ENCODE measurements at places on chromosomes 16 and 17.
A peak's percentile ranks its signal among the peaks of the same experiment; 100 is the strongest.

GRCh38 chr16:83137894-83138293 is 511.1 kb downstream of the CDH13 start:
- no peak for DNase-seq

DNA sequence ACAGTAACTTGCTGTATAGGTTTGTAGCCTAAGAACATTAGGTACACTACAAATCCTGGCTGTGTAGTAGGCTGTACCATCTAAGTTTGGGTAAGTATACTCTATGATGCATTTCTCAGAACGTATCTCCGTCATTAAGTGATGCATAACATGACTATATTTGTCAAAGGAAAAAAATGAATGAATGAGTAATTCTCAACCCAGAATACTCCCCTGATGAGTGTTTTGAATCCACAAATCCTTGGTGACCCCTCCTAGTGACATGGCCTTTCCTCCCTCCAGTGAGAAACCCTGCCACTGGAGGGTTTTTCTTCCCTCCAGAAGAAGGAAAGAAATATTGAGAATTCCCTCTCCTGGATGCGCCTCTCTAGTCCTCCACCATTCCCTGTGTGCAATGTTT is 24.0 kb upstream of the SALL1 start:
- DNase-seq, result no peak

DNA sequence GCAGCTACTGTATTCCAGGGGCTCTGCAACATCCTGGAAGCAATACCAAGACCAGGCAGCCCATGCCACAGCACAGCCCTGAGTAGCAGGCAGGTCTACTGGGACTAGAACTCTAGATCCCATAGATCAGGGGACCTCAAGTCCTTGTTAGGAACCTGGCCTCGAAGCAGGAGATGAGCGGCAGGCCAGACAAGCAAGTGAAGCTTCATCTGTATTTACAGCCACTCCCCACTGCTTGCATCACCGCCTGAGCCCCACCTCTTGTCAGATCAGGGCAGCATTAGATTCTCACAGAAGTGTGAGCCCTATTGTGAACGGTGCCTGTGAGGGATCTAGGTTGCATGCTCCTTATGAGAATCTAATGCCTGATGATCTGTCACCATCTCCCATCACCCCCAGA is 295.7 kb upstream of the TNRC6C start:
- no peak for DNase-seq

DNA sequence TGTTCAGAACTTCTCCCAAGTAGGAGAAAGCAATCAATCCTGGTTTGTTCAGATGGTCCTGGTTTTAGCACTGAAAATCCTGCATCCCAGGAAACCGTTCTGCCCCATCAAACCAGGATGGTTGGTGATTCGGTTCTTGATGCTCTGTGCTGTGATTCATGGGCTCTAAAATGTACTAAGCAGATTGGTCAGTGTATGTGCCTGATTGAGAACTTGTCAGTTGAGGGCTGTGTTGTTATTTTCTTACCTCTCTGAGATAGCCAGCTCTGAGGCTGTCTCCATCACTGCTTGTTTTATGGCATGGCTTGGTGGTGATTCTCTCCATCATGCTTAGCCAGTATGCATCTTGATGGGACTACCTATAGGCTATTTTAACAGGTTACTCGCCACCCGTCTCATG is 246.9 kb upstream of the RBFOX1 start:
- DNase-seq, result no peak

- no peak for DNase-seq
Measured at GRCh38 chr17:10135539-10136257, 62.7 kb downstream of the GAS7 start.

DNA sequence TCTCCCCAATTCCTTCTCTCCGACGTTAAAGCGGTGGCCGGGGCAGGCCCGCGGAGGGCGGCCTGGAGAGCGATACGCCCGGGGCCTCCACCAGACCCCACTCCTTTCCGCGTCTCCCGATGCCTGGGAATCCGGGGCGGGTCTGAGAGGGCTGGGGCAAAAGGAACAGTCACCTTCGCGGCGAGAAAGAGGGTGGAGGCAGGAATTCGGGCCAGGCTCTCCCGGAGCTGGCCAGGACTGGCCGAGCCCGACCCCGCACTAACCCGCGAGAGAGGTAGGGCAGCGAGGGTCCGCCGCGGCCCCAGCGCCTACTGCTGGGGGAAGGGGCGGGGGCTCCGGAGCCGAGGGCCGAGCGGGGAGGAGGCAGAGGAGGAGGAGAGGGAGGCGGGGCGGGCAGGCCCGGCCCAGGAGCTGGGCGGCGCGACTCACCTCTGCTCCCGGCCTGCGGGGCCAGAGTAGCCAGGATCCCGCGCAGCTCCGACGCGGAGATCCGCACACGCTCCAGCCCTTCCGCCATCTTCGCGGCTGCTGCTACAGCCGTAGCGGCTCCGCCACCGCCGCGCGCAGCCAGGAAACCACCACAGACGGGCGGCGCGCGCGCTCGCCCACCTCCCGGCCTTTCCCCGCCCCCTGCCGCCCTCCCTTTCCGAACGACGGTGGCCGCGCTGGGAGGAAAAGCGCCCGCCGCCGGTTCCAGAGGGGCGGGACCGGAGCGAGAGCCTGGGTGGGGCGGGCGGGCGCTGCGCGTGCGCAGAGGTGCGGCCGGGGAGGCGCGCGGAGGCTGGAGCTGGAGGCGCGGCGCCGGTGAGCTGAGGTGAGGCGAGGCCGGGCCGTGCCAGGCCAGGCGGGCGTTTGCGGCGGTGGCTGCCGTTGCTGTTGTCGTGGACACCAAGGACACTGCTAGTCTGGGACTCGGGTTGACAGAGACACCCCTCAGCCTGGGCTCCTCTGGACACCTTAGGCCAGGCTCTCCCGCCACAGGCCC is at the start of the genes SMG6 and SRR:
TSS of gene SMG6 (minus strand) at position 582 of the 985 bp plus-strand sequence. CDS start at position 517, 65 bp downstream.
TSS of gene SRR (plus strand) at position 747 of the 985 bp plus-strand sequence. CDS start 11,611 bp downstream, outside the sequence.
- DNase-seq, result peak; percentile 95

GRCh38 chr16:31362476-31363405 is 7.8 kb downstream of the ITGAX start:
- no peak for DNase-seq

DNA sequence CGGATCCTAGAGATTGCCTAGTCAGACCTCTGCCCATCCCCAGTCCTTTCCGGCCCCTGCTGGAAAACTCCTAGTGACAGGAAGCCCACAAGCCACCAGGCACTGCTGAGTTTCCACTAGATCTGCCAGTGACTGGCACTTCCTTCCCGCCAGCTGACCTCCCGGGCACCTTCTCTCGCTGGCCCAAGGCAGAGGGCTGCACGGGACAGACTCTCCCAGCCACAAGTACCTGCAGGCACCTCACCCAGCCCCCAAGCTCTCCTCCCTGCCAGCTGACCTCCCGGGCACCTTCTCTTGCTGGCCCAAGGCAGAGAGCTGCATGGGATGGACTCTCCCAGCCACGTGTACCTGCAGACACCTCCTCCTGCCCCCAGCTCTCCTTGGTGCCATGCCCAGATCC is 66.3 kb upstream of the DOC2B start:
- no peak for DNase-seq

DNA sequence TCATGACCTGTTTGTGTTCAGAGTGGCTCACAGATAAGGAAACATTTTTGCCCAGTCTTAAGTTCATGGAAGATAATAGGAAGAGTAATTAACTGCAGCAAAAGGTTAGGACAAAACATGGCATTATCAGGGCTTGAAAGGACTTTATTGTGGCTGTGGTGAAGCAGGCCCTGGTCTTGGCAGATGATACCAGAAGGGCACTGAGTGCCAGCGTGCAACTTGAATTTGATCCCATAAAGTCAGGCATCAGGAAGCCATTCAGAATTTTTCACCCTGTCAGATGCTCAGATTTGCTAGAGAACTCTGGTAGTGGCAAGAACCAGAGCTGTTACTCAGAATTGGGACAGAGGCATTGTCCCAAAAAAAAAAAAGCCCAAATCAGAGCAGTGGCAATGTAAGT is 11.2 kb upstream of the COG7 start:
- no peak for DNase-seq

- no peak for DNase-seq
Measured at GRCh38 chr17:77467521-77467920, 326.8 kb downstream of the SEC14L1 start.

DNA sequence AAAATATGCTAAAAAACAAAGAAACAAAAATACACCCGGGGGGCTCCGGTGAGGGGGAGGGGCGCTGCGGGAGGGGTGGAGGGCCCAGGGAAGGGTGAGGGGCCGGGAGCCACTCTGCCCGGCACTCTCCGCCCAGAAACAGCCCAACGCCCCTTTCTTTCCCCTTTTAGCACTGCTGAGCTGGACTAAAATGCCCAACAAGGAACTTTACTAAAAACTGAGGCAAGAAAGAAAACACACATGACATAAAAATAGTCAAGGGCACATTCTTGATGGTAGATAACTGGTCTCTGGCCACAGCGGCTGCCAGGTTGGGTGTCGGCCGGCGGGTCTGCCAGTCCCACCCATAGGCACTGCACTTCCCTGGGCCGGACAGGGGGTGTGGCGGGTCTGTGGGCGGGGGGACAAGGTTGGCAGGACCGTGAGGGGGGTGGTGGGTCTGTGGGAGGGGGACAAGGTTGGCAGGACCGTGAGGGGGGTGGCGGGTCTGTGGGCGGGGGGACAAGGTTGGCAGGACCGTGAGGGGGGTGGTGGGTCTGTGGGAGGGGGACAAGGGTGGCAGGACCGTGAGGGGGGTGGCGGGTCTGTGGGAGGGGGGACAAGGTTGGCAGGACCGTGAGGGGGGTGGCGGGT is 20.9 kb downstream of the METRNL start:
- no peak for DNase-seq

GRCh38 chr17:49587366-49588073 is 11.8 kb downstream of the NXPH3 start:
- no peak for DNase-seq

GRCh38 chr16:65376601-65377000 is 254.7 kb upstream of the CDH11 start:
- DNase-seq, result no peak

DNA sequence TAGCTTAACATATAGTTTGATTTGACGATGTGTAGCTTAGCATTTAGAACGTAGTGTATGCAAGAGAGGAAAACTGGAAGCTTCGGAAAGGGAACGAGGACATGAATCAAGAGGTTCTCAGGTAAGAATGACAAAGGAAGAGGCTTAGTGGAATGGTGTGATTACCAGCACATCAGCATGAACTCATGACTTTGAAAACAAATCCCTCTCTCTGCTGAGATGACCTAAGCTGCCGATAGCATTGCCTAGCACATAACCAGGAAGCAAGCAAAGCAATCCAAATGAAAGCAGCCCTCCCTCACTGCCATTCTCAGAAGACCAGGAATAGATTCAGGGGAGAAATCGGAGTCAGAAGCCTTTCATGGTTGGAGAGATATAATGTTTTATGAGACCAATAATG is 51.3 kb upstream of the CCL1 start:
- no peak for DNase-seq

All from GM12865 (cell line).